Activated naive CD8-positive, alpha-beta T cell treated with anti-CD3 and anti-CD28 coated beads, Interleukin-2, amount 10 ng/mL, durations not matched to agents 7 days and 5 days (primary cell): ENCODE measurements at places on chromosomes 7 and 10. TPM values are rescaled to one million over a fixed set of nuclear protein-coding genes. Genes with fewer than 3 reads are reported as not detected.

The GPR15LG gene
- total RNA-seq, result not detected

The NAT16 gene
- total RNA-seq, result not detected

The TDRD1 gene
- total RNA-seq, result 0.08 TPM

The PRR15 gene
- not detected for total RNA-seq

The HSPA14 gene
- 25.1 TPM for total RNA-seq

The ACTR3C gene
- total RNA-seq, result 6.4 TPM

The DMBT1 gene
- total RNA-seq, result not detected

The CD36 gene
- total RNA-seq, result 6.8 TPM

The OLAH gene
- 0.61 TPM for total RNA-seq

The HNRNPA2B1 gene
- total RNA-seq, result 667 TPM

The NME8 gene
- total RNA-seq, result not detected

The BTBD16 gene
- not detected for total RNA-seq

The SUN3 gene
- total RNA-seq, result not detected

The ENO4 gene
- not detected for total RNA-seq

The AS3MT gene
- total RNA-seq, result 1.1 TPM

The TMEM229A gene
- total RNA-seq, result not detected

The LRRD1 gene
- total RNA-seq, result not detected

The UNC5B gene
- total RNA-seq, result not detected

The THNSL1 gene
- 4.7 TPM for total RNA-seq

The HIPK2 gene
- 18.4 TPM for total RNA-seq

The PLPP4 gene
- not detected for total RNA-seq

The COX15 gene
- 46.0 TPM for total RNA-seq

The ZNF735 gene
- total RNA-seq, result not detected

The BAIAP2L1 gene
- total RNA-seq, result 2.2 TPM

The RALA gene
- 31.9 TPM for total RNA-seq

The PON3 gene
- not detected for total RNA-seq

The C10orf90 gene
- total RNA-seq, result not detected

The LIPF gene
- total RNA-seq, result not detected

The UTF1 gene
- not detected for total RNA-seq

The ZNF138 gene
- total RNA-seq, result 14.0 TPM

The AKR1C8 gene
- total RNA-seq, result not detected

The AKR1C2 gene
- not detected for total RNA-seq

The DYNC1I1 gene
- total RNA-seq, result not detected

The EBLN1 gene
- total RNA-seq, result not detected

The INA gene
- 0.09 TPM for total RNA-seq

The BICC1 gene
- total RNA-seq, result 0.06 TPM

The GRID1 gene
- not detected for total RNA-seq
